ENCODE measurements at places on chromosomes 4 and X. TPM values are rescaled to one million over a fixed set of nuclear protein-coding genes. Genes with fewer than 3 reads are reported as not detected.

Gene EXOC1
- total RNA-seq: 17.5 TPM

Gene PRR32
- total RNA-seq: not detected

Gene NXF2
- not detected for total RNA-seq

Gene HPSE
- 2.0 TPM for total RNA-seq

Gene CXCL11
- total RNA-seq: not detected

Gene GC
- not detected for total RNA-seq

Gene PARM1
- 2.0 TPM for total RNA-seq

Gene ZNF185
- total RNA-seq: 11.3 TPM

Gene CSAG1
- not detected for total RNA-seq

DNA sequence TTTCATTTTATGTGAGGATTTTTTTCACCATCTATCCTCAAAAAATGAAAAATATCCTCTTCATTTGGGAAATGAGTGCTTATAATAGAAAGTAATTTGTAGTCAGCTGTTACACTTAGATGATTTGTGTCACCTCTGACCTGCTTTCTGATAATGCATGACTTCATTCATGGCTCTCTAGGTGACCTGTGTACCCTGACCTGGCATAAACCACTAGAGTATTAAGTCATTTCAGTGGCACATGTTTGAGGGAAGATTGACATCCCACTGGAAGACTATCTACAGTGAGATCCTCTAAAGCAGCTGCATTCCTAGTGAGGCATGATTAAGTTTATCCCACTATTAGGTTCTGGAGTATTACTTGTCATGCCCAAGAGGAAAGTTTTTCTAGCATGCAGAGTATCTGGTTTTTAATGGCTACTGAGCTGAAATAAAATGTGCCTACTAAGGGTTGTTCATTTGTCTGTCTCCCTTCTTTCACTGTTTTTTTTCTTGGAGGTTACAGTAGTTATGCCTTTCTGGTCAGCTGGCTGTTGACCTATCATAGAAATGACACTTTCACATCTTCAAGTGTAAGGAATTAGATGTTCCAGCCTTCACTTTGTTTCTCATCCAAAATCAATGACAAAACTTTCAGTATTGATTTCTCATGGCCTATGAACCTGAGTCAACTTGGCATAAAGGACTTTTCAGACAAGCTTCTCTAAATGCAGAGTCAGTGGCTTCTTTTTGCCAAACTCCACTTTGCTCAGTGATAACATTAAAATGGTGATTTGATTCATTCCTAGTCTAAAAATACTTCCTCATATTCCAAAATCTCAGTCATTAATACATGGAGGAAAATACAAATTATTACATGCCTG, 33.1 kb downstream of the TET2 start:
- H3K36me3 ChIP-seq: no peaks in the 10 kb centered on the region
- no peaks in the 10 kb centered on the region for H3K27me3 ChIP-seq
- no peak overlapping the region for H3K4me3 ChIP-seq
- H3K27ac ChIP-seq: no peak overlapping the region

DNA sequence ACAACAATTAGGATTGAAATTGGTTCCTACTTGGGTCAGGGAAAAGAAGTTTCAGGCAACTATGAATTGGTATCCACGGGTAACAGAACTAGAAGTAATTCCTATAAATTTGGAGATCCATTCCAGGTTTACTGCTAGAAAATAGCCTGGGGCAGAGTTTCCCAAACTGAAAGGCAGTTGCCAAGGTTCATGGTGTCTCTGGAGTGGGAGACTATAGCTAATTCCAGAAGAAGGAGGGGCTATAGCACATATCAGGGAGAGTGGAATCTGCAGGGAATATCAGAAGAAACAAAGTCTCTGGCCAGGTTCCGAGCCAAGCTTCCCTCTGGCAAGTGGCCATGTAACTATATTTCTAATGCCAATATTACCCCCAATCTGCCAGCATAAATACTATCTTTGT, 166.3 kb downstream of the GALNTL6 start:
- no peak overlapping the region for H3K27ac ChIP-seq
- no peaks in the 10 kb centered on the region for H3K27me3 ChIP-seq
- H3K36me3 ChIP-seq: no peaks in the 10 kb centered on the region
- no peak for DNase-seq
- no peak overlapping the region for H3K4me3 ChIP-seq
- no peaks in the 10 kb centered on the region for H3K4me1 ChIP-seq

DNA sequence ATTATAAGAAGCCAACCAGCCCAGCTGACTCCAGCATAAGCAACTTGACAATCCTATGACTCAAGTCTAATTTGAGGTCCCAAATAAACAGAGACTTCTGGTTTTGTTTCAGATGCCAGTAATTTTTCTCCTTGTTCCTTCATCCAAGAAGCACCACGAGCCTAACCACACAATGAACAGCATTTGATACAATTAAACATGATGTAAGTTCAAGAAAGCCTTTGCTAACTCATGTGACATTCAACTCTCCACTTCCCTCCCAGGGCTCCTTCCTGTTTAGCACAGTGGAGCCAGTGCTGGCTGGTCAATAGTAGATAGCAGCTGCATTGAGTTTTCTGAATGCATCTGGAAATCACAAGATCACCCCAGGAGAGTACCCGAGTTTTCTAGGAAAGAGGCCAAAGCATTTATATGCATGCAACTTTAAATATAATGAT, 206.3 kb downstream of the ARHGAP24 start:
- H3K27me3 ChIP-seq: no peaks in the 10 kb centered on the region
- H3K36me3 ChIP-seq: no peaks in the 10 kb centered on the region
- H3K4me3 ChIP-seq: no peak overlapping the region
- no peak for DNase-seq
- H3K4me1 ChIP-seq: 0 out of 2 replicates have a peak, but pooled peaks cover 3% of the 10 kb centered on the region
- no peak overlapping the region for H3K27ac ChIP-seq

DNA sequence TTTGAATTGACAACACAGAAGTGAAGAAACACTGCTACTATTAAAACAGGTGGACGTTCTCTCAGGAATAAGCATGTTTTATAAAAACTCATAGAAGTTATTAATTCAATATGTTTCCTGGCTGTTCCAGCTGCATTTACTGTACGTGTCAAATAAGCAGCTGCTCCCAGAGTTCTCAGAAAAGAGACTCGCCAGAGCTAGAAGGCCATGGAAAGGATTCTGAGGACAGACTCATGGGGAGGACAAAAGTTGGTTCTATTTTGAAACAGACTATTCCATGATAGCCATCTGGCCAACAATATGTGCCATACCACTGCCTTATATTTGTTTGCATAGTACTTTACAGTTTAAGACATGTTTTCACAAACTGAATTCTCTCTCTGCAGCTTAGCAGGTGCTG, 136.5 kb downstream of the NR3C2 start:
- no peak overlapping the region for H3K4me3 ChIP-seq
- no peaks in the 10 kb centered on the region for H3K27me3 ChIP-seq
- no peaks in the 10 kb centered on the region for H3K4me1 ChIP-seq
- H3K36me3 ChIP-seq: peaks cover 10% of the 10 kb centered on the region

DNA sequence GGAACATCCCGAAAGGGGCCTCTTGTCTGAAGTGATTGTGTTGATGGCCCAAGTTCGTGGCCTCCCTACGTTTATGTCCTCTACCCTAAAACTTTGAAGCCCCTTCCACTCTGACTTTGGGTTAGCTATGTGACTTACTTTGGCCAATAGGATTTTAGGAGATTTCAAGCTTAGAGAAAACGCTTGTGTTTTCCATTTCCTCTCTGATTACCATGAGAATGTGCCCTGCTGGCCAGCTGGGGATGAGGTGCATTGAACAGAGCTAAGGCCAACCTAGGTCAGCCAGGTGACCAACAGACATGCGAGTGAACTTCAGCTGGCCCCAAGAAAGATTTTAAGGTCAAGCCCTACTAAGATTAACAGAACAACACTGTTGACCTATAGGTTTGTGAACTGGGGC, 82.4 kb downstream of the SLC2A9 start:
- peaks cover 6% of the 10 kb centered on the region for H3K4me1 ChIP-seq
- peak; percentile 68 for DNase-seq
- H3K27ac ChIP-seq: no peak overlapping the region
- H3K36me3 ChIP-seq: no peaks in the 10 kb centered on the region

DNA sequence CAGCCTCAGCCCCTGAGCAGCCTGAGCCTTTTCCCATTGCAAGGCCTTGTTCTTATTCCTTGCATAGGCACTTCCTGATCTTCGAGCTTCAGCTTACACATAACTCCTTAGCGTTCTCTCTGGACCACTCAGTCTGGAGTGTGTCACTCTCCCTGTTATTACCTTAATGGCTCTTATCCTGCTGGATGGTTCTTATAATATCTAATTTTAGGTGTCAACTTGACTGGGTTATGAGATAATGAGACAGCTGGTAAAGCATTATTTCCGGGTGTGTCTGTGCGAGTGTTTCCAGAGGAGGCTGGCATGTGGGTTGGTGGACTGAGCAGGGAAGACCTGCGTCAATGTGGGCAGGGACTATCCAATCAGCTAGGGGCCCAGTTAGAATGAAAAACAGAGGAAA, 75.7 kb downstream of the HAUS3 start:
- H3K36me3 ChIP-seq: no peaks in the 10 kb centered on the region
- no peak for DNase-seq
- H3K27ac ChIP-seq: no peak overlapping the region
- H3K4me1 ChIP-seq: no peaks in the 10 kb centered on the region

- H3K36me3 ChIP-seq: no peaks in the 10 kb centered on the region
- no peaks in the 10 kb centered on the region for H3K27me3 ChIP-seq
- no peak for DNase-seq
- no peaks in the 10 kb centered on the region for H3K4me1 ChIP-seq
- H3K4me3 ChIP-seq: no peak overlapping the region
Measured at GRCh38 chr4:86400216-86400615, 40.4 kb upstream of the MAPK10 start.

GRCh38 chr4:57193209-57193810, 83.1 kb upstream of the IGFBP7 start:
- no peaks in the 10 kb centered on the region for H3K27me3 ChIP-seq
- no peaks in the 10 kb centered on the region for H3K36me3 ChIP-seq
- H3K27ac ChIP-seq: no peak overlapping the region
- no peak overlapping the region for H3K4me3 ChIP-seq
- peaks cover 20% of the 10 kb centered on the region for H3K4me1 ChIP-seq

DNA sequence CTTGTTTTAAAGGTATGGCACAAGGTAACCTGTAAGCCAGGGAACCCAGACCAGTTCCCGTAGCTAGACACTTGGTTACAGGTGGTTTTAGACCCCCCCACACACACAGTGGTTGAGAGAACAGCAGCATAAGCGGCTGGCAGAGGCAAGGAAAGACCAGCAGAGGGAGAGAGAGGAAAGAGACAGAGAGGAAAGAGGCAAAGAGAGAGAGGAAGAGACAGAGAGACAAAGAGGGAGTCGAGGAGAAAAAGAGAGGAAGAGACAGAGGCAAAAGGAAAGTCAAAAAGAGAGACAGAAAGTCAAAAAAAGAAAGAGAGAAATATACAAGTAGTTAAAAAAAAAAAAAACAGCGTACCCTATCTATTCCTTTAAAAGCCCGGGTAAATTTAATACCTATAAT, 19.5 kb upstream of the PCSK1N start:
- no peak for DNase-seq
- H3K36me3 ChIP-seq: peaks cover 16% of the 10 kb centered on the region
- H3K27ac ChIP-seq: no peak overlapping the region
- no peaks in the 10 kb centered on the region for H3K27me3 ChIP-seq
- no peak overlapping the region for H3K4me3 ChIP-seq
- no peaks in the 10 kb centered on the region for H3K4me1 ChIP-seq
